ENCODE measurements at places on chromosomes 5 and 9. TPM values are rescaled to one million over a fixed set of nuclear protein-coding genes. Genes with fewer than 3 reads are reported as not detected.

The ALDOB gene
- total RNA-seq: 0.16 TPM

DNA sequence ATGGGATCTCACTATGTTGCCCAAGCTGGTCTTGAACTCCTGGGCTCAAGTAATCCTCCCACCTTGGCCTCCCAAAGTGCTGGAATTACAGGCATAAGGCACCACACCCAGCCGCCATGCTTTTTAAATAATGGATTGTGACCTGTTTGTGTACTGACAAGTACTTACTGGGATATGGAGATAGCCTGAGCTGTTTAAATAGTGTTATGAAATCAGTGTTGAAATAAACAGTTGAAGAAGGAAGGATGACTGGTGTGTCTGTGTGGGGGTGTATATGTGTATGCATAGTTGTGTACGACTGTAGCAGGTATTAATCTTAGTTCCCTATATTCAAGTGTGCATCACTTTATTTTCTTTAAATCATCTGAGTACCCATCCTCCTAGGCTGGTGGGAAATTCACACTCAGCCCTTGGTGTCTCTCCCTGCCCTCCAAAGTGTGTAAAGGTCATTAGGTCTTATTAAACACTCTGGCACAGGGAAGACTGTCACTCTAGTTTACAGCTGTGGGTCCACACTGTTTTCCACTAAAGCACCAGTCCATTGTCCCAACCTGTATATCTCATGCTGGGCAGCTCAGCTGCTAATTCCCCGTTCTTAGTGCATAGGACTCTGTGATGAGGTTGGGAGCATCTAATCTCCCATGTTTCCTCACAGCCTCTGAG is 91.0 kb downstream of the SNX18 start:
- DNase-seq: no peak

- no peak for DNase-seq
Observed at GRCh38 chr5:132895719-132896305, 22.3 kb downstream of the LEAP2 start.

DNA sequence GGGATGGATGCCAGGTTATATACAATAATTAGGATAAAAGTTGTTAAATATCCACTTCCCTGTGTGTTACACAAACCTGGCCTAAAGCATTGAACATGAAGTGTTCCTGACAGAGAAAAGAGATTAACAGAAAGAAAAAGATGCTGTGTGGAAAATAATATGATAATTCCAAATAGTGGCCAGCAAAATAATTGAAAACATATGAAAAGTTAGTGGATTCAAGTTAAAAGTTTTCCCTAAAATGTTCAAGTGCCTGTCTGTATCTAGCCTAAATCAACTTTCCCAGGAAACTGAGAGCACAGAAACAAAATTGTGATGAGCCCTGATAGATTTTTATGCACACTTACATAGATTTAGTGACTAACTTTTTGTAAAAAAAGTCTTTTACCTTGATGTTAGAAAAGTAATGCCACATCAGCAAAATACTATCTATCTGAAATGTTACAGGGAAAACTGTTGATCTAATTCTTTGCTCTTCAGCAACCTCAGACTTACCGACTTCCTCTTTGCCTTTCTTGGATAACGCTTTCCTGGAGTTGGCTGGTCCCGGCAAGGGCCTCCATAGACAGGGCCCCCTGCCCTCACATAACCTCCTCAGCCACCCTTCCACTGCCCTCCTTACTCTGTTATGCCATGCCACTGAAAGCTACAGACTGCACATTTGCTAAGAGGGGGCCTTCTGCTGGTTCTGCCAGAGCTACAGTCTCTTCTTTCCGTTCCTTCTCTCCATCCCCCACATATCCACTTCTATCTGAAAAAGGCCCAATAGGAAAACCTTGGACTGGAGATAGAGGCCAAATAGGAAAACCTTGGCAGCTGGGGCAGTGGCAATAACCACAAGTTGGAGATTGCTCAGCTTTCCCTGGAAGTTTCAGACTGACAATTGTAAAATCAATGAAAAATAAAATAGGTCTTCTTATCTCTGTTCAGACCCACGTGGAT is 44.4 kb downstream of the ZNF474 start:
- no peak for DNase-seq

The SEMA6A gene
- 0.99 TPM for total RNA-seq

- DNase-seq: no peak
Observed at GRCh38 chr5:59371525-59372127, 521.9 kb downstream of the PDE4D start.
